ENCODE measurements at places on chromosomes 3 and 15.

- H3K36me3 ChIP-seq: no peaks in the 10 kb centered on the region
- no peak overlapping the region for H3K27ac ChIP-seq
- no peak overlapping the region for H3K4me3 ChIP-seq
- no peaks in the 10 kb centered on the region for H3K27me3 ChIP-seq
- no peak for DNase-seq
These were observed 76.1 kb upstream of the SPATA16 start for GRCh38 chr3:173217127-173217526.

GRCh38 chr15:91224755-91225380, 124.8 kb downstream of the SV2B start:
- no peak overlapping the region for H3K4me3 ChIP-seq
- no peak overlapping the region for H3K27ac ChIP-seq
- DNase-seq: no peak
- H3K27me3 ChIP-seq: no peaks in the 10 kb centered on the region
- no peaks in the 10 kb centered on the region for H3K4me1 ChIP-seq

DNA sequence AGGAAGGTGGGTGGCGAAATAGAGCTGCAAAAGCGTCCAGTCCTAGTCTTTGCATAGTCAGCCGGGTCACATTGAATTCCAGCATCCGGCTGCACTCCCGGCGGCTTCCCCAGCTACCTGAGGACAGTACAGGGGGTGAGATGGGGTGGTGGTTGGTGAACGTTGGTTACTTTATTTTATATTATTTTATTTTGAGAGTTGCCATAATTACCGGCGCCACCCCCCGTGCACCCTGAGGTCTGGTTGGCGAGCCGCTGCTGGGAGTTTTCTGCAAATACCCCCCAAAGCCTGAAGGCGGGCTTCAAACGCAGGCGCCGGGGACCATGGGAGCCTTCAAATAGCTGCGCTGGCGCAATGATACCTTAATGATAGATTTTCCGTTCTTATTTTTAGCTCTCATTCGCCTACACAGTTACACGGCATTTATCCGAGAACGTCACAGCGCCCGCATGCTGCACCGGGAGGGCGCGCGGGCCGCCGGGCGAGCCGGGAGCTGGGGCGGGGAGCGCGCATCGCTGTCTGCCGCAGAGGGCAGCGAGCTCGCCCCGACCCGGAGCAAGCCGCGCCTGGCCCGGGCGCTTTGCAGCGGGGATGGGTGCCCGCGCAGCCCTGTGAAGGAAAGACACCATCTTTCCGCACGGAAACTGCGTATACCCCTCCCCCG, 756 bp upstream of the RASGRF1 start:
- no peak for DNase-seq
- H3K4me1 ChIP-seq: peaks cover 33% of the 10 kb centered on the region
- no peaks in the 10 kb centered on the region for H3K36me3 ChIP-seq
- peak overlapping the region; percentile 20 for H3K4me3 ChIP-seq
- no peak overlapping the region for H3K27ac ChIP-seq
- no peaks in the 10 kb centered on the region for H3K27me3 ChIP-seq

- H3K27ac ChIP-seq: peak within 1 kb of the TSS; percentile 93
- peaks cover 46% of the 10 kb centered on the region for H3K4me1 ChIP-seq
- peak within 1 kb of the TSS; percentile 85 for H3K4me3 ChIP-seq
- no peaks in the 10 kb centered on the region for H3K36me3 ChIP-seq
These were observed at the start of gene THRB for GRCh38 chr3:24494618-24495325. TSS of gene THRB (minus strand) at chr3:24494850.

DNA sequence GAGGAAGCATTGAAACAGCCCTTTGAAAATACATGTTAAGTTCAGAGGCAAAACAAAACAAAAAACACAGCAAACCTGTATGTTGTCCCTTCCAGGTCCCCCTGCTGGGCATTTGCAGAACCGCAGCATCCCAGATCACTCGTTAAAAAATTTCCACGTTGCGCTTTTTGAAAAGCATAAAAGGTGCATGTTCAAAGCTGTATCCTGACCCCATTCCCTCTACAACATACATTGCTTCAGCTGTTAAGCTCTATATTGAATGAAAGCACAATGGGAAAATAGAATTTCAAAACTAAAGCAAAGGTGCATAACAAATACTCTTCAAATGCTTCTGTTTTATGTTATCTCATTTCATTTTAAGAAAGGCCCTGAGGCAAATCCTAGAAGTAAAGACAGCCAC, 328.3 kb downstream of the THSD4 start:
- DNase-seq: no peak
- no peak overlapping the region for H3K4me3 ChIP-seq
- no peaks in the 10 kb centered on the region for H3K36me3 ChIP-seq
- no peak overlapping the region for H3K27ac ChIP-seq
- H3K27me3 ChIP-seq: no peaks in the 10 kb centered on the region

DNA sequence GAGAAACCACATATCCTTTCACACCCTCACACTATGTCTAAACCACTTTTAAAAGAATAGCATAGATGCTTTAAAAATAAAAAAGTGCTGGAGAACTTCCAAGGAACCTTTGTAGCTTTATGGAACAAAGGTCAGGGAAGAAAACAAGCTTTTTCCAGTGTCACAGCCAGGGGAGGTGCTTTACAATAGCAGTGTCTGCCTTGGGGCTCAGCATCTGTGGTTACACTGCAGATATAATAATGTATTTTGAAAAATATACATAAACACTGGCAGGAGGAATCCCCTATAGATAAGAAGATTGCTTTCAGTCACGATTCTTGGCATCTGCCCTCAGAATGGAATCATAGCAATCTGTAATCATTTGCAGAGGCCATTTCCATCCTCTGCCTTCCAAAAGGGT, 362.4 kb upstream of the LRRC3B start:
- no peak overlapping the region for H3K27ac ChIP-seq
- no peaks in the 10 kb centered on the region for H3K36me3 ChIP-seq
- no peak overlapping the region for H3K4me3 ChIP-seq
- no peak for DNase-seq
- no peaks in the 10 kb centered on the region for H3K27me3 ChIP-seq
- no peaks in the 10 kb centered on the region for H3K4me1 ChIP-seq

- H3K4me3 ChIP-seq: no peak overlapping the region
- DNase-seq: no peak
- H3K36me3 ChIP-seq: no peaks in the 10 kb centered on the region
- H3K4me1 ChIP-seq: peaks cover 20% of the 10 kb centered on the region
- peak overlapping the region; percentile 22 for H3K27ac ChIP-seq
These were observed 181.0 kb downstream of the ATG7 start for GRCh38 chr3:11452885-11453847.

- H3K27ac ChIP-seq: peak overlapping the region; percentile 79
- H3K4me3 ChIP-seq: no peak overlapping the region
- H3K36me3 ChIP-seq: peaks cover 27% of the 10 kb centered on the region
- peaks cover 31% of the 10 kb centered on the region for H3K4me1 ChIP-seq
- no peaks in the 10 kb centered on the region for H3K27me3 ChIP-seq
These were observed 3.0 kb downstream of the CXCR6 start for GRCh38 chr3:45946307-45946706.

GRCh38 chr3:152323834-152324233, 55.1 kb downstream of the MBNL1 start:
- no peaks in the 10 kb centered on the region for H3K27me3 ChIP-seq
- H3K4me1 ChIP-seq: peaks cover 77% of the 10 kb centered on the region
- no peak overlapping the region for H3K4me3 ChIP-seq
- no peak for DNase-seq

GRCh38 chr15:60928210-60928609, 300.9 kb downstream of the RORA start:
- no peak for DNase-seq
- peak overlapping the region; percentile 14 for H3K27ac ChIP-seq
- no peaks in the 10 kb centered on the region for H3K36me3 ChIP-seq
- no peak overlapping the region for H3K4me3 ChIP-seq
- no peaks in the 10 kb centered on the region for H3K27me3 ChIP-seq

GRCh38 chr3:113825090-113825489, 13.5 kb upstream of the GRAMD1C start:
- H3K36me3 ChIP-seq: no peaks in the 10 kb centered on the region
- H3K4me1 ChIP-seq: no peaks in the 10 kb centered on the region
- no peak overlapping the region for H3K27ac ChIP-seq

DNA sequence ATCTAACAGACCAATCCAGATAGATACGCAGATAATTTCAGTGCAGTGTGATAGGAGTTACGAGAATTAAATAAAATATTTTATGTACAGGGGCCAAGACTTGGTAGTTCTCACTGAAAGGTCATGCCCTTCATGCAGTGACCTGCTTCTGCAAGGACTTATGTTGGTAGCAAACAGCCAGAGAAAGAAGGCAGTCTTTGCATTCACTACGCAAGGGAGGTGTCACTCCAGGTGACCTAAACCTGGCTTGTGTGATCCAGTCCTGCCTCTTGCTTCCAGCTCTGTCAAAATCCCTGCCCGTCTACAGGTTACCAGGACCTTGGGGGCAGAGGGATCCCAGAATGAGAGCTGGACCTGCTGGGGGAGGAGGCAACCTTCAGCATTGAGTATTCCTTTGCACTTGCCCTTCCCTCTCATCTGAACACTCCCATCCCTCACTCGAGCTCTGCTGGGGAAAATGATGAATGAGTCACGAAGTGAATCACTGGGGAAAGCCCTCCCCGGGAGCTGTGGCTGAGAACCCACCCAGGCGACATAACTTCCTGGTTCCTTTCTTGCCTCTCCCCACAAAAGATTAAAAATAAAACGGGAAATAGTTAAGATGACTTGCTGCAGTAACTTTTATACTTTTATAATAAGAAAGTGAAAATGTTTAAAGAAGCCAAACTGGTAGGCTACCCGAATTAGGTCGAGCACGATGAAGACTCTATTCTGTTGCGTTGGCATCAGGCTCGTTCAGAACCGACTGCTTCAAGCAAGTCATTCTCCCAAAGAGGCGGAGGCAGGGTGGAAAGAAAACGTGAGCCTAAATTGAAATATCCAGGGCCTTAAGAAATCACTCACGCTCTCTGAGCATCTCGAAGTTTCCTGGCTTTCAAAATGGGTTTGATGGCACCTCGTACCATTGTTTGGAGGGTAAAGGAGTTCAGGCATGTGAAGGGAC, 216.1 kb downstream of the SLCO3A1 start:
- DNase-seq: no peak
- peak overlapping the region; percentile 31 for H3K4me3 ChIP-seq
- H3K27ac ChIP-seq: peak overlapping the region; percentile 80
- H3K36me3 ChIP-seq: no peaks in the 10 kb centered on the region
- peaks cover 49% of the 10 kb centered on the region for H3K4me1 ChIP-seq

DNA sequence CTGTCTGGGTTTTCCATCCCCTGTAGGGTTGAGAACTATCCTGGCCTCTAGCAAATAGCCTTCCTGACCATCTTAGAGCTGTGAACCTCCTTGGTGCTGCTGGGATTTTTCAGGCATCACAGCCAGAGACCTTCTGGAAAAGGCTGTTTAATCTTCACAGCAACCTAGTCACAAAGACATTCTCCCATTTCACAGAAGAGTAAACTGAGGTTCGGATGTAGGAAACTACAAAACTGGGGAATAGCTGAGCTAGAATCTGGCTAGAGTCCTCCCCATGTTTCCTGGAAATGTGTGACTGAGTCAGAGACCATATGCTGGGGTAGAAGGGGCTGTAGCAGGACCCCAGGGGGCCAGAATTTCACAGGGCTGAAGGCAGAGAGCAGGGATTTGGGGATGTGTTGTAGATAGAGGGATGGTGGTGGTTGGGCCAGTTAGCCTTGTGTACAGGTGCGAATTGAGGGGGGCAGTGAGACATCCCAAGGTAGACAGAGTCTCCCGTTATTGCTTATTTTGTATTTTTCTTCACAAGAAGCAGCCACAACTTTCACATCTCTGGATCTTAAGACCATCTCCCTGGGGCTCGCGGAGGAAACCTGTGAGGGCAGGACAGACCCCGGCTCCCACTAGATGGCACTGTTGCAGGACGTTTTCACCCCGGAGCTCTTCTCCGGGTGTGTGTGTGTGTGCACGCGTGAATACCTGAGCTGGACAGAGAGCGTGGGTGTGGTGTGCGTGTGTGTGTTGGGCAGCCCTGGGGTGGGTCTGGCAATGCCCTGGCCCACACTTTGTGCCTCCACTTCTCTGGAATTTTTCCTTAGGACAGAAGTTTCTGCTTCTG, 66.9 kb upstream of the PRR23C start:
- H3K27ac ChIP-seq: no peak overlapping the region
- H3K4me3 ChIP-seq: no peak overlapping the region
- H3K36me3 ChIP-seq: no peaks in the 10 kb centered on the region
- no peaks in the 10 kb centered on the region for H3K27me3 ChIP-seq
- no peaks in the 10 kb centered on the region for H3K4me1 ChIP-seq
- peak; percentile 79 for DNase-seq

GRCh38 chr15:99361545-99362185, 110.4 kb downstream of the LRRC28 start:
- no peak overlapping the region for H3K4me3 ChIP-seq
- no peak overlapping the region for H3K27ac ChIP-seq
- DNase-seq: no peak
- H3K27me3 ChIP-seq: no peaks in the 10 kb centered on the region
- no peaks in the 10 kb centered on the region for H3K36me3 ChIP-seq
- no peaks in the 10 kb centered on the region for H3K4me1 ChIP-seq

DNA sequence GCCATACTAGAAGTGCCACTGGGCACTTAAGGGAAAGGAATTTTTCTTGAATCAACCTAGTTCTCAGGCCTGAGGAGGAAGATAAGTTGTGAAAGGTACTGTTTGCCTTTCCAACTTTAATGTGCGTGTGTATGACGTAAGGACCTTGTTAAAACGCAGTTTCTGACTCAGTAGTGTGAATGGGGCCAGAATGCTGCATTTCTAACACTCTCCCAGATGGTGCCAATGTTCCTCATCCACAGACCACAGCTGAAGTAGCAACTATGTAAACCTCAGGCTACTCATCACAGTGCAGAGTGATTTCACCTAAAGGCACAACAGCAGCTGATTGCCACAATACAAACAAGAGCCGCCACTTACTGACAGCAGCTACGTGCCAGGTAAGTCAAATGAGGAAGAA, 103.6 kb downstream of the OTOL1 start:
- no peak overlapping the region for H3K4me3 ChIP-seq
- no peak overlapping the region for H3K27ac ChIP-seq
- no peaks in the 10 kb centered on the region for H3K36me3 ChIP-seq
- no peaks in the 10 kb centered on the region for H3K4me1 ChIP-seq
- no peak for DNase-seq
- H3K27me3 ChIP-seq: no peaks in the 10 kb centered on the region

- no peak overlapping the region for H3K4me3 ChIP-seq
- H3K27me3 ChIP-seq: no peaks in the 10 kb centered on the region
- no peak overlapping the region for H3K27ac ChIP-seq
- H3K4me1 ChIP-seq: no peaks in the 10 kb centered on the region
These were observed 237.1 kb downstream of the EBLN2 start for GRCh38 chr3:73298243-73299183.

GRCh38 chr15:42068601-42069000, 25.8 kb downstream of the PLA2G4D start:
- no peaks in the 10 kb centered on the region for H3K4me1 ChIP-seq
- H3K4me3 ChIP-seq: no peak overlapping the region
- no peaks in the 10 kb centered on the region for H3K27me3 ChIP-seq
- H3K27ac ChIP-seq: no peak overlapping the region
- no peaks in the 10 kb centered on the region for H3K36me3 ChIP-seq

DNA sequence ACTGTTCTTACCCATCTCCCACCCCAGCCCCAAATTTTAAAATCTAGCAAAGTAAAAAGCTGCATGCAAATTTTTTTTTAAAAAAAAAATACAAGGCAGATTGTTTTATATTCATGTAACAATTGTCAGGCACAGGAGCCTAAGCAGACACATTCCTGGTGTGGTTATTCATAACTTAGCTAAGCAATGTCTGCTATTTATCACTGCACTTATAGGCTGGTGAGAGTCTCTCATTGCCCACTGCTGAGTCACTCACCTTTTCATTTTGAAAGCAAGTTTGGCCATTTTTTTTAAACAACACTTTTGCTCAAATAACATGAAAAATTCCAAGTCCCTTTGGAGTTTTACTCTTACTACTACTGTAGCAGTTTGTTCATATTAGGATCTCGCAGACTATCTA, 413.9 kb downstream of the RBMS3 start:
- no peaks in the 10 kb centered on the region for H3K27me3 ChIP-seq
- H3K4me3 ChIP-seq: no peak overlapping the region
- peaks cover 28% of the 10 kb centered on the region for H3K4me1 ChIP-seq
- peak overlapping the region; percentile 57 for H3K27ac ChIP-seq

Data from vagina (tissue), 2 donors.